Inflammatory macrophage treated with lipopolysaccharide for 4 hours (primary cell): ENCODE measurements at places on chromosomes 11 and 22.
A peak's percentile ranks its signal among the peaks of the same experiment; 100 is the strongest.

DNA sequence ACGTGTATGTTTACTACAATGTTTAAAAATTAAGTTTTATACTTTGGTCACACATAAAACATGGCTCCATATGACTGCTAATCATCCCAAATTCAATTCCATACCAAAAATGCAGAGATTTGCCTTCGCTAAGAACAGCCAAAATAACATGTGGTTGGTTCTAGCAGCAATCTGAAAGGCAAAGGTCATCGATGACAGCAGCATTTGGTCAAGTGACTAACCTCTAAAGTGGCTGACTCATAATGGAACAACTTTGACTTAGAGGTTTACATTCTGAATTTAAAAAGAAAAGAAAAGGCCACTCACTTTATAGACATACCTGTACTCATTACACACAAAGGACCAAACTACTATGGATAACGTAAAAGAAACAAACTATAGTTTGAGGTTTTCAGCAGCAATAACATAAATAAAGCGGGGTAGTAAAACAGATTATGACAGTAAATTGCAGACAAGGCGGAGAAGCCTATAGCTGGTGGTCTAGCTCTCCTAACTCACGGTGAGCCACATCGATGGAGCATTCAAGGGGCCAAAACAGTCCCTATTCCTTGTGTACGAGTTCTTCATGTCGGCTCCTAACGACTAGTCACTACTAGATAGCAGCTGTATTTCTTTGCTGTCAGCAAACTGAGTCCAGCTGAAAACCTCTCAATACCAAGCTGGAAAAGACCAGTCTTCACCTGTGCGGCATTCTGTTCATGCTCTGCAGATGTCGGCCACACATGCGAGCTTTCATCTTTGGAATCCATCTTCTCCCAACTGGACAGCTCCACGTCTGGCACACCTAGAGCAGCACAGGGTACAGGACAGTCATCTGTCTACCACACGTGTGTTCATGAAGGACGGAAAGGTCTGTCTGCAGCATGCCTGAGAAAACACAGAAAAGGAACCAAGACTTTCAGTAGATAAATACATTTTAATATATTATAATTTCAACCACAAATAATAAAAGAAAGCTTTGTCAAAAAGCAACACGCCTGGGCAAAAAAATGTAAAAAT, 42.1 kb downstream of the PRDM10 start:
- DNase-seq, result peak; percentile 74

- DNase-seq, result no peak
Measured at GRCh38 chr11:61042961-61043540, 59.2 kb upstream of the CD5 start.

DNA sequence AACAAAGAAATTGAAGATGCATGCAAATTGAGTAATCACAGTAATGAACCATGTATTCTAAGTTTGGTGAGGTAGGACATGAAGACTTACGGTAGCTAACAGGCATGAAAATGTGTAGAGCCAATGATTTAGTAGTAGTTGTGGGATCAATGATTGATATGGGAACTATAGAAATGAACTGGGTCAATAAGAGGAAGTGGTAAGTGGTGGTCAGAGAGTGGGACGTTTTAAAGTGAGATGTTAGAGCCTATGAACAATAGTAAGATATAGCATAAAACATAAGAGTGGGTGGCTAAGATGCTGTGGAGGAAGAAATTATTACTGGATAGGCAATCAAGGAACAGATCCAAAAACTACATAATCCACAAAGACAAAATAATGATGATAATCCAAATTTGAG, 45.0 kb downstream of the DLG2 start:
- DNase-seq, result no peak

DNA sequence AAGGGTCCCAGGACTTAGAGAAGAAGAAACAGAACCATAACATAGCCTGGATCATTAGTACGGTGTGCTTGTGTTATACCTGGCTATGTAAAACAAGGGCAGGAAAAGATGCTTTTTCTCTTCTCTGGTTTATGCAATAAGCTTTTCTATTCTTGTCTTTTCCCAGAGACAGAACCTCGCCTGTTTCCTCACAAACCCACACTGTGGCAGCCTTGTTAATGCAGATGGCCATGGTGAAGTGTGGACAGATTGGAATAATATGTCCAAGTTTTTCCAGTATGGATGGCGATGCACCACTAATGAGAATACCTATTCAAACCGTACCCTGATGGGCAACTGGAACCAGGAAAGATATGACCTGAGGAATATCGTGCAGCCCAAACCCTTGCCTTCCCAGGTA, 2.9 kb downstream of the CFAP68 start:
- DNase-seq, result no peak

- no peak for DNase-seq
Measured at GRCh38 chr11:18491924-18492323, 34.8 kb downstream of the TSG101 start.

- no peak for DNase-seq
Measured at GRCh38 chr22:22050141-22050775, 67.7 kb upstream of the TOP3B start.

DNA sequence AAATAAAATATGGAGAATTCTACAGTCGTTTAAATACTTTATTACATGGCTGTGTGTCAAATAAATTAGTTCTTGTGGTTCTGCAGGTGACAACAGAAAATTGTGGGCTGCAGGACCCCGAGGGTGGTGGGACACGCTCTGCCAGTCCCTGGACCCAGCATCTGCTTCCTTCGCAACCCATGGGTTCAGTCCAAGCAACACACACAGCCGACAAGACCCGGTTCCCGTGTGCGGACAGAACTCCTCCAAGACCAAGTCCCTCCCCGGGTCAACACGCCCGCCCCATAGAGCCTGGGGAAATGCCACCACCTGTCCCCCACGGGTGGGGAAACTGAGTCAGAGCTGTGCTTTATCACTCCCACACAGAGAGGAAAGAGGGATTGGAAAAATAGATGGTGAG, 238.9 kb downstream of the BRD1 start:
- DNase-seq, result no peak

- no peak for DNase-seq
Measured at GRCh38 chr11:84543367-84544159, 1083.6 kb downstream of the DLG2 start.

DNA sequence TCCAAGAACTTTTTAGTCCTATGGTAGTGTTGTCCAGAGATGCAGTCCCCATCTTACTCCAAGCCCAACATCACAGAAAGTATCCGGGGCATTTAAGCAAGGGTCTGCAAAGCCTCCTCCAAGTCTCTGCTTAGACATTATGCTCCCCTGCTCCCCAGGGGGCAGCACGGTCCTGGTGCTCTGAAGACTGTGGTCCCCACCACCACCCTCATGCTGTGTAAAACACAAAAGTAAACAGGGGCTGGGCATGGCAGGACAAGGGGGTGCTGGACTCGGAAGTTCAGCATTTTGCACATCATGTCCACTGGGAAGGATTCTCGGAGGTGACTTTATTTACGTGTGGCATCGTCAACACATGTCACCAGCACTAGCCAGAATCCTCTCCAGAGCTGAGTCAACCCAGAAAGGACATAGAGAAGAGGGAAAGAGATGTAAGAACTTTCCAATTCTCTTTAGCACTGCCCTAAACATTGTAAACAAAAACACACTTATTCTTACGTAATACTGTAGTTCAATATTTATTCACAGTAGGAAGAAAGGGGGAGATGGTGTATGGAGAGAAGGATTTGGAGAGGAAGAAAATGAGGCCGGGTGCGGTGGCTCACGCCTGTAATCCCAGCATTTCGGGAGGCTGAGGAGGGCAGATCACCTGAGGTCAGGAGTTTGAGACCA, 37.7 kb downstream of the TCIRG1 start:
- DNase-seq, result no peak

- peak; percentile 29 for DNase-seq
Measured at GRCh38 chr11:60504219-60504905, 10.8 kb upstream of the MS4A13 start.
